ENCODE measurements at places on chromosomes 12 and 14.

- no peak for DNase-seq
Observed at GRCh38 chr14:103949131-103949790, 6.9 kb upstream of the RD3L start.

GRCh38 chr12:68462803-68463202 is 130.6 kb upstream of the MDM1 start:
- DNase-seq = no peak

GRCh38 chr14:79540394-79540793 is 670.9 kb downstream of the DIO2 start:
- DNase-seq = no peak

DNA sequence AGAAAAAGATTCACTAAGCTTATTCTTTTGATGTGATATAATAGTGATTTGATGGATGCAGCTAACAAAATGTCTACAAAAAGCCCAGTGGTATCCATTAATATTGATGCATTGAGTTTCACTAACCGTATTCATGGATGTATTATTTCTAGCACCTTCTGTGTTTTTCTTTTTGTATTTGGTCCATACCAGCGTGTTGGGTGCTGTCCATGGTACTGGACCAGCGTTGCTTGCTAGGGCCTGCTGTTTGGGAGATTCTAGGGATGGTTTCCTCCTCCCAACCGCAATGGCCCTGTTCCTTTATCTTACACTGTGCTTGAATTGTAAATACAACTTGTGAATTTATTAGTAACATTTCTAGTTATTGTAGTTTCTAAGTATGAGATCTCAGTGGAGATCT is 31.7 kb downstream of the ANO4 start:
- DNase-seq = peak; percentile 68

GRCh38 chr14:102095871-102096568 is 9.2 kb upstream of the HSP90AA1 start:
- DNase-seq = no peak

GRCh38 chr14:80784820-80785219 is 156.7 kb downstream of the CEP128 start:
- peak; percentile 34 for DNase-seq

Measured in fibroblast of the aortic adventitia (primary cell).